ENCODE measurements at places on chromosomes 6 and 20.

GRCh38 chr20:64045346-64046011 lies 4.0 kb downstream of the SOX18 start:
- no peaks in the 10 kb centered on the region for H3K36me3 ChIP-seq
- H3K27me3 ChIP-seq = peaks cover 94% of the 10 kb centered on the region
- DNase-seq = no peak
- no peak overlapping the region for H3K27ac ChIP-seq
- no peak overlapping the region for H3K4me3 ChIP-seq

GRCh38 chr6:69392745-69393144 lies 404.1 kb downstream of the LMBRD1 start:
- no peak for DNase-seq
- H3K27ac ChIP-seq = no peak overlapping the region
- H3K27me3 ChIP-seq = no peaks in the 10 kb centered on the region
- H3K4me1 ChIP-seq = no peaks in the 10 kb centered on the region
- H3K36me3 ChIP-seq = no peaks in the 10 kb centered on the region
- no peak overlapping the region for H3K4me3 ChIP-seq

DNA sequence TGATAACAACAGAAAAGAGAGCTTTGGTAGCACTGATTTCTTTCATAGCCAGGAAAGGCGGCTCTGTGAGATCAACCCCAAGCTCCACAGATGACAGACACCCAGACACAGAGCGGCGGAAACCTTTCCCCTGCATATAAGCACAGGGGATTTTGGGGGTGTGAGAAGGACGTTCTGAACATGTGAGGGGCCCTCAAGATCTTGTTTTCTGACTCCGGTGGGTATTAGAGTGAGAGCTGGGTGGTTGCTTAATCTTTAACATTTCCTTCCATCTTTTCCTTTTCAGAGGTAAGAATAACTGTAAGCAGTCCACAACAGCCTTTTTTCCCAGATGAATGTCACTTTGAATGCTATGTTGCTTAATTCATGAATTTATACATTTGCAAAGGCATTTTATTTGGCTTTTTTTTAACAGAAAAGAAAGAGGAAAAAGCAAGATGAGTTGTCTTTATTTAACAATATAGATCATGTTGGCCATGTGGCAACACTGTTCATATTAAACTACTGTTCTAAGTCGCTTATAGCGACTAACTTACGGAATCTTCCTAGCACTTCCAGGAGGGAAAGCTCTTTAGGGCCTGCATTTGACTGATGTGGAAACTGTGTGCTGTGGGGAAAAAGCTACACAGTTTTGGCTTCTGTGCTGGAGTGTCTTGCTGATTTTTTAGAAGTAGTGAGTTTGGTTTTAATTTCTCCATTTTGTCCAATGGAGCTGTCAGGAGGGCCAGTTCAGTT lies 80.5 kb upstream of the NAA20 start:
- no peaks in the 10 kb centered on the region for H3K27me3 ChIP-seq
- H3K36me3 ChIP-seq = no peaks in the 10 kb centered on the region
- peaks cover 9% of the 10 kb centered on the region for H3K4me1 ChIP-seq
- H3K4me3 ChIP-seq = peak overlapping the region; percentile 12

DNA sequence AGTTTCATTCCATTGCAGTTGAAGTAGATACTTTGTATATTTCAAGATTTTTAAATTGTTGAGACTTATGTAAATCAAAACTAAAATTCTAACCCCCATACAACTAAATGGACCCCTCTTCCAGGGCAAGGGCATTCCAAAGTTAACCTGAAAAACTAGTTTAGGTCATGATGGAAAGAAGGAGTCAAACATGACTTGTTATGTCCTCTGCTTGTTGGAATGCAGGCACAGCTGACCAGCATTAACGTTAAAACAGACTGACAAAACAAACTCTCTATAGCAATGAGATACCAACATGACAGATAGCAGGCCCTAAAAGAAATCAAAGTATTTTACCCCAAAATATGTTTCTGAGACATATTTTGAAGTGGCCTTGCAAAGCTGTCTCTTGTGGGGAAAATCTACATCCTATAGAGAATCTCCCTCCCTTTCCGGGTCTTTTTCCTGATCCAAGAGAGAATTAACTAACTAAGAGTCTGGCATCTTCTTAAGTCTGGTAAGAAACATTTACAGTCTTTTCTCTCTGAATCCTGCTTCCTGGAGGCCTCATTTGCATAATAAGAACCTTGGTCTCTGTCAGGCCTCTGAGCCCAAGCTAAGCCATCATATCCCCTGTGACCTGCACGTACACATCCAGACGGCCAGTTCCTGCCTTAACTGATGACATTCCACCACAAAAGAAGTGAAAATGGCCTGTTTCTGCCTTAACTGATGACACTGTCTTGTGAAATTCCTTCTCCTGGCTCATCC lies 124.3 kb upstream of the ATXN1 start:
- no peaks in the 10 kb centered on the region for H3K27me3 ChIP-seq
- no peaks in the 10 kb centered on the region for H3K36me3 ChIP-seq
- H3K27ac ChIP-seq = no peak overlapping the region
- H3K4me3 ChIP-seq = no peak overlapping the region
- no peak for DNase-seq

GRCh38 chr6:18076231-18076630 lies 46.2 kb downstream of the NHLRC1 start:
- no peaks in the 10 kb centered on the region for H3K27me3 ChIP-seq
- H3K36me3 ChIP-seq = no peaks in the 10 kb centered on the region
- no peak overlapping the region for H3K4me3 ChIP-seq
- H3K4me1 ChIP-seq = no peaks in the 10 kb centered on the region
- no peak overlapping the region for H3K27ac ChIP-seq

GRCh38 chr6:43035495-43036194 lies 14.2 kb downstream of the RRP36 start:
- H3K27ac ChIP-seq = no peak overlapping the region
- H3K4me3 ChIP-seq = no peak overlapping the region
- no peaks in the 10 kb centered on the region for H3K27me3 ChIP-seq
- no peak for DNase-seq
- H3K4me1 ChIP-seq = no peaks in the 10 kb centered on the region
- H3K36me3 ChIP-seq = peaks cover 12% of the 10 kb centered on the region

- H3K27me3 ChIP-seq = no peaks in the 10 kb centered on the region
- H3K4me3 ChIP-seq = no peak overlapping the region
- peaks cover 24% of the 10 kb centered on the region for H3K4me1 ChIP-seq
Measured at GRCh38 chr20:50188879-50189680, 1.6 kb upstream of the CEBPB start.

- H3K27me3 ChIP-seq = no peaks in the 10 kb centered on the region
- no peak overlapping the region for H3K27ac ChIP-seq
- no peak for DNase-seq
- H3K36me3 ChIP-seq = peaks cover 49% of the 10 kb centered on the region
- H3K4me3 ChIP-seq = no peak overlapping the region
- H3K4me1 ChIP-seq = peaks cover 3% of the 10 kb centered on the region
Measured at GRCh38 chr6:145904868-145905267, 59.3 kb downstream of the SHPRH start.

DNA sequence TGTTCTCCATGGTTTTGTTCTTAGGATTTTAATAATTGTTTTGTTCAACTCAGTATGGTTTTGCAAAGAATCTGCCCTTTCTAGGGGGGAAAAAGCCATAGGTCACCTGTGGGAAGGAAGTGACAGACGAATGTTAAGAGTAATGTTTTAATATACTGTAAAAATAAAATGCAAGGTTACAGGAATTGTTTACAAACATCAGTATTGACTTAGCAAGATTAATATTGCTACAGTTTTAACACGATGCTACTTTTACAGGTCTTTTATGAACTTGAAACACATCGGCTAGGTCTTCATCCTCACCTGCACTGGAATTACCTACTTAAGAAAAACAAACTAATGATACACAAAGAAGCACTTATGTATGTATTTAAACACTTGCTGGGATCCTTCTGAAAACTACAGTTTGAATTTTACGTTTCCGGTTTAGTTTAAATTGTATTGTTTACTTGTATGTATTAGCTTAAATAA lies 1.7 kb upstream of the NKX2-4 start:
- H3K36me3 ChIP-seq = no peaks in the 10 kb centered on the region
- H3K27me3 ChIP-seq = peaks cover 74% of the 10 kb centered on the region
- no peak overlapping the region for H3K27ac ChIP-seq
- no peaks in the 10 kb centered on the region for H3K4me1 ChIP-seq
- H3K4me3 ChIP-seq = no peak overlapping the region
- no peak for DNase-seq

- no peak overlapping the region for H3K4me3 ChIP-seq
- no peak overlapping the region for H3K27ac ChIP-seq
- no peaks in the 10 kb centered on the region for H3K36me3 ChIP-seq
- H3K27me3 ChIP-seq = no peaks in the 10 kb centered on the region
Measured at GRCh38 chr6:39707962-39708683, 17.1 kb downstream of the KIF6 start.

GRCh38 chr6:139439349-139439748 lies 64.9 kb upstream of the CITED2 start:
- H3K27ac ChIP-seq = no peak overlapping the region
- H3K36me3 ChIP-seq = no peaks in the 10 kb centered on the region
- H3K27me3 ChIP-seq = no peaks in the 10 kb centered on the region
- no peaks in the 10 kb centered on the region for H3K4me1 ChIP-seq

GRCh38 chr20:60138256-60139220 lies 180.3 kb downstream of the CDH26 start:
- H3K36me3 ChIP-seq = no peaks in the 10 kb centered on the region
- H3K4me1 ChIP-seq = no peaks in the 10 kb centered on the region
- no peaks in the 10 kb centered on the region for H3K27me3 ChIP-seq
- DNase-seq = peak; percentile 31
